SHP77 treated with DMSO at 0.1 percent for 48 hours (cell line): ENCODE measurements at places on chromosomes 5 and 9.

GRCh38 chr5:135876146-135876545, 19.5 kb downstream of the IL9 start:
- no peak for DNase-seq

DNA sequence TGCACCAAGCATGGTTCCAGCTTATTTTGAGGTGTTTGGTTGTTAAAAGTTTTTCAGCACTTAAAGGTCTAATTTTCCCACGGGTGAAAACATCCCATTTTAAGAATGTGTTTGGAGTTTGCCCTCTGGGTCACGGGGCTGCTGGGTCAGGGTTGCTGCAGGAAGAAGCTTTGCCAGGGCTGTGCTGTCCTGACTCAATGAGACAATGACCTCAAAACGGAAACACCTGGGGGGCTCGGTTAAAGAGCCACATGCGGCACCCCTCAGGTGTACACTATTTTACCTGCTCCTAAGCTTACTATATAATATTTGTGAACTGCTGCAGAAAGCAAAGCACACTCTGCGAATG, 27.6 kb downstream of the UBE2QL1 start:
- no peak for DNase-seq

DNA sequence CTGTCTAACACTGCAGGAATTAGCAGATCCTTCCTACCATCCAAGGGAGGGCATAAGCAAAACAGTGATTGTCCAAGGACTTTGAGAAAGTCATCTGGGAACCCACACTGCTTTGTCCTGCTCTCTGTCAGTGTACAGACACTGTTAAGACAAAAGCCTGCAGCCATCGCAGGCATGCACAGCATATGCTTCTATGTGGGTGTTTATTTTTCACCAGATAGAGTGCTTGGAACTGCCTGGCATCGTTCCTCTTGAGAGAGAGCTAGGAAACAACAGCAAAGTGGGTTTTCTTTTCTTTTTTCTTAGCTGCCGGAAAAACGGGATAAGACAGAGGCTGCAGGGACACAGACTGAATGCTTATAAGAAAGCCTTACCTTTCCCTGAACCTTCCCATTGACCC, 212.3 kb downstream of the ICE1 start:
- DNase-seq = no peak

DNA sequence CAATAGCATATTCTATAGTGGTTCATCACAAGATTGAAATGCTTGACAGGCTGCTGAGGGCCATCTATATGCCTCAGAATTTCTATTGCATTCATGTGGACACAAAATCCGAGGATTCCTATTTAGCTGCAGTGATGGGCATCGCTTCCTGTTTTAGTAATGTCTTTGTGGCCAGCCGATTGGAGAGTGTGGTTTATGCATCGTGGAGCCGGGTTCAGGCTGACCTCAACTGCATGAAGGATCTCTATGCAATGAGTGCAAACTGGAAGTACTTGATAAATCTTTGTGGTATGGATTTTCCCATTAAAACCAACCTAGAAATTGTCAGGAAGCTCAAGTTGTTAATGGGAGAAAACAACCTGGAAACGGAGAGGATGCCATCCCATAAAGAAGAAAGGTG, 43.8 kb downstream of the GCNT1 start:
- no peak for DNase-seq

GRCh38 chr9:107732781-107733522, 243.4 kb upstream of the KLF4 start:
- no peak for DNase-seq

GRCh38 chr5:179180061-179180610, 120.0 kb downstream of the ZNF354C start:
- no peak for DNase-seq

- no peak for DNase-seq
These were observed 301.3 kb upstream of the SMARCA2 start for GRCh38 chr9:1713841-1714240.

GRCh38 chr9:136671646-136672430, 9.1 kb downstream of the EGFL7 start:
- no peak for DNase-seq

- no peak for DNase-seq
These were observed 50.1 kb downstream of the TMEM167A start for GRCh38 chr5:83026930-83027687.

DNA sequence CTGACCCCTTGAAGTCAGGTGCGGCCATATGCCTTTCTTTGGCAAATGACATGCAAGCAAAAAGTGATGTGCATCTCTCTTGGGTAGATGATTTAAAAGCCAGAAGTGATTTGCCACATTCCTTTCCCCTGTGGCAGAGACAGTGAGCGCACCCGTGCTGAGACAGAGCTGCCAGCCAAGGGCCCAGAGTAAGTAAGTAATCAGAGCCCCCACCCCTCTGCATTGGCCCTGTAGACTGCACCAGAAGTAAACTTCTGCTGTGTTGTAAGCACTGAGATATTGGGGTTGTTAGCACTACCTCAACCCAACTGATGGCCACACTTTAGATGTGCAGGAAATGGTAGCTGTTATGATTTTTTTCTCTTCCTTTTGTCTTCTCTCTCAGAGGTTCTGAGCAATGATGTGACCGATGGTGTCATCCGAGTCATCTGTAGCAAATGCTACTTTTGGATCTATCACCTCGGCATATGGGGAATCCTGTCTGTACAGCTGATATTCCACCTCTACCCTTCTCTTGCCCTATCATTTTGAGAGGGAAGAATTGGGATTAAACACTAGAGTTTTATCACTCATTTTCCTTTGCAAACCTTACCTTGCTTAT, 58.0 kb downstream of the DOCK2 start:
- DNase-seq = no peak

DNA sequence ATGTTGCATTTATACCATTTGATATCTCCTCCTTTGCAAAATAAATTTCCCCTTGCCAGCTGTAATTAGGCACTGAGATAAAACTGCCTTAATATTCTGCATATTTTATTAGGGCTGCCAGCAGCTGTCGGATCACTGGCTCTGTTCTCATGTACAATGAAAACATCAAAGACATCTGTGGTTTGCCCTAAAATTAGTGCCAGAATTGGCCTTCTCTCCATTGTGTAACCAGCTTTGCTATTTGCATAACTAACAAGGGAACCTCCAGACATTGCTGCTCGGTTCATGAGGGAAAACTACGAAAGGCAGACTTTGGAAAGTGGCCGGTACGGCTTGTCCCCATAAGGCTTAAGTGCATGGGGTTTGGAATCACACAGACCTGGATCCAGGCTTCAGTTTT, 45.5 kb upstream of the KIF2A start:
- no peak for DNase-seq

DNA sequence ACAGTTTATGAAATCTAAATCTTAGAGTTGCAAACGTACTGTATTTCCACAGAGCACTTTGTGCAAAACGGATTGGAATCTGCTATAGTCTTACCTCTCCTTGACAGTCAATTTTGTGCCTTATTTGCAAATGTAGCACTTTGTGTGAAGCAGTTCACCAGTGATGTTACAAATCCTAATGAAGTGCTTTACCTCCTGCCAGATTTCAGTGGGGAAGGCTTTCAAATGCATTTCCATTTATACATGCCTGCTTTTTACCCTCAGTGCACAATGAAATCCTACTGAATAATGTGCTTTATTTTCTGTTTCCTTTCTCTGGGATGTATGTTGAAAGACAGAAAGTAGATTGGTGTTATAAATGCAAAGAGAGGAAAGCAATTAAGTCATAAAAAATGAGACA, 2141.6 kb upstream of the C9orf72 start:
- no peak for DNase-seq

DNA sequence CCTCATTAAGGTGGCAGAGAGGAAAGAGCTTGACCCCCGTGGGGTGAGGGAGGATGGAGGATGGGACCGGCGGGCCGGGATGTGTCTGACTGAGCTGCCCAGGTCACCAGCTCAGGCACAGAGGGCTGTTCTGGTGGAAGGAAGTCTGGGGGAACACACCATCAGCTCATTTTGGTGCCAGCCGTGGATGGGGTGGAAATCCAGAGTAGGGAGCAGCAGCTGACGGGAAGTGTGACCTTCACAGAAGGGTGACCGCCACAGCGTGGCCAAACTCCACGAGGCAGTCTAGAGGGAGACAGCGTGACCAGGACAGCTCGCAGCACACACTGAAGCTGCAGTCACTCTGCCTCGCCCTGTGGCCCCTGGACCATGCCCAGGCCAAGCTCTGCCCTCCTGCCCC, 45.3 kb upstream of the PHYKPL start:
- DNase-seq = no peak
